Kidney epithelial cell (primary cell): ENCODE measurements at places on chromosomes 5 and 9. TPM values are rescaled to one million over a fixed set of nuclear protein-coding genes. Genes with fewer than 3 reads are reported as not detected.

Gene PCDHGC5
- 0.54 and 0.89 TPM in 2 replicates for total RNA-seq

Gene GPBP1
- 45.9 and 50.9 TPM in 2 replicates for total RNA-seq

Gene LIX1
- total RNA-seq = 0.07 TPM in 1 of 2 replicates, not detected in the other

Gene CCDC69
- total RNA-seq = 3.1 and 4.4 TPM in 2 replicates

Gene CERT1
- total RNA-seq = 17.3 and 20.3 TPM in 2 replicates
